ENCODE measurements at places on chromosomes 3 and 15.

DNA sequence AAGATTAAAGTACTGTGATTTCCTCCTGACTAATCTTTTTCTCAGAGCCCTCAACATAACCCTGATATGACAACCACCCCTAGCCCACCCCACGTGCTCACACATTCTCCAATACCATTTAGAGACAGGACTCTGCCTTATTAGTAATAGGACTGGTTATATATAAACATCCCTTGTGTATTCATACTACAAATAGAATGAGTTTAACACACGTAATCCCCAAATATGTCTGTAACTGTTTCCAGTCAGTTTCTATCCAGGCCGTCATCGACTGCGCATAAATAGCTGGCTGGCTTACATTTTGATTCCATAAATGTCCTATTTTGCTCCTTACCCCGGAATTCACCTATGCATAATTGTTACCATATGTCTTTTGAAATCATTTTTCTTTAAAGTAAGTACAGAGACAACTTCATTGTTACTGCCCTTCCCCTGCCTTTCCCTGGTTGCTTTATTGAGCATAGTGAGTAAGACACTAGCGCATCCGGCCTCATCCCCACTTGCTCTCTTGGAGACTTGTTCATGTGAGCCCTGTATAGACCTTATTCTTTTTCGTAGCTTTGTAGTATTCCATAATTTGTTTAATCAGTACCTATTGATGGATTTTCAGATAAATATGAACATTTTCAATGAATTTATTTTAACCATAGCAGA, 3.5 kb upstream of the P2RY14 start:
- no peak for DNase-seq

- no peak for DNase-seq
Measured at GRCh38 chr3:134072881-134073582, 43.3 kb upstream of the SLCO2A1 start.

- DNase-seq: no peak
Measured at GRCh38 chr3:133213937-133214336, 175.7 kb downstream of the TMEM108 start.

DNA sequence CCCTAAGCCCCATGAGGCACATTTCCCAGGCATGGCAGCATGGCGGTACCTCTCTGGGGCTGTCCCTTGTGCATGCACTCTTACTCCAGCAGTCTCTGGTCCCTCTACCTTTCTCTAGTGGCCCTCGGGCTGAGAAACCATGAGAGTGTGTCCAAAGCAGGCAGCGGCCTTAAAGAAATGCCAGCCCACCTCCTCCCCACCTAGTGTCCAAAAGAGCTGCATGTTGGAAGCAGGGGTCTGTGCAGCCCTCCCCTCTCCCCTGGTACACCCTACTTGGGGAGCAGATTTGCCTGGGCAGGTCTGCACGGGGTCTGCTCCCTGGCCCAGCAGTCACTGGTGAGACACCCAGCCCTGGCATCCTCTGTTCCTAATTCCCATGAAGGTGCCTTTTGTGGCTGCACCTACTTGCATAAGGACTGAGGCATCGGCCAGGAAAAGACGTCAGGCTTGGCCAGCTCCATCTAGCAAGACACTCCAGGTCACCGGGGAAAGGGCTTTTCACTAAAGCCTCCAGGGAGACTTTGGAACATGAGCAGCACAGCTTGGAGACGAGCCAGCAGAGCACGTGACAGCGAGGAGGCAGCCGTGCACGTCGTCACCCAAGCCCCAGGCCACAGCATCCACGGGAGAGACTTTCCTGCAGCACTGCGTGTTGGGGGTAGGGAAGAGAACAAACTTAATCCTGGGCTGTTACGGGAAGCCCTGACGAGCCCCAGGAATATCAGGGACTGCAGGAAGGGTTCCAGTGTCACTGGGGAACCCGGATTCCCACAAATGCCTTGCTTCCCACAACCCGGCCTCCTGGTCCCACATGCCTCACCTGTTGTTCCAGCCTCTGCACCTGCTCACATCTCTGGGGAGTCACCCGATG, 38.8 kb downstream of the TM2D3 start:
- no peak for DNase-seq

DNA sequence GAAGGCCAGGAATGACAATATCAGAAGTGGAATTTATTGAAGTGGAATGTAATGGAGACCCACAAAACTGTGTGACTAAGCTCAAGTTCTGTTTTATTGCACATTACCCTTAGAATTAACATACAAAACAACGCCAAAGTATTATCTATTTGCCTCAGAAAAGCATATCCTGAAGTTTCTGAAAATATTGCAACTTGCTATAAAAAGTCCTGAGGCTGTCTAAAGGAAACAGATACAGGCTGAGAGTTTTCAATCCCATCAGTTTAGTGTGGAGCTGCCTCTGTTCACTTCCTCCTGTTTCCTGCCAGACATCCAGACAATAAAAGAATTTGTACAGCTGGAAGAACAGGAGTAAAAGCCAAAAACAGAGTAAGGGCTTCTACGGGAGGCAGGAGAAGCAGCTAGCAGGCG, 108.8 kb downstream of the FBN1 start:
- DNase-seq: no peak

GRCh38 chr15:71517751-71518150, 292.6 kb upstream of the NR2E3 start:
- DNase-seq: no peak

DNA sequence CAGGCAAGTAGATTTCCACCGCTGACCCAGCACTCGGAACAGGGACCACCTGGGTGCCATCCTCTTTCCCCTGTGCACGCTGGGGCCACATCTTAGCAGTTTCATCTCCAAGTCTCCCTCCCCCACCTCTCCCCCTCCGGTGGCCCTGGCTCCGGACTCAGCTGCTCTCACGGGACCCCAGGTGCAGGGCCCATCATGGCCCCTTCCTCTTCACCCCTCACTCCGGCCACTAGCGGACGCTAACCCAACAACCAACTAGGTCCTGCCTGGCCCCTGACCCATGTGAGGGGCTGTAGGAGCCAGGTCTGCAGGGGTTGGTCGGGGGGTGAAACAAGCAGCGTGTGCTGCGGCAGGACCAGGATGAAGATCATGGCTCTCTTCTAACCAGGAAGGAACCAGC, 31.3 kb upstream of the IQSEC1 start:
- no peak for DNase-seq

GRCh38 chr15:66721954-66722353, 19.9 kb downstream of the SMAD6 start:
- no peak for DNase-seq

GRCh38 chr3:120280026-120280425, 5.0 kb downstream of the GPR156 start:
- DNase-seq: no peak

GRCh38 chr3:140375002-140375401, 302.9 kb upstream of the TRIM42 start:
- DNase-seq: no peak

DNA sequence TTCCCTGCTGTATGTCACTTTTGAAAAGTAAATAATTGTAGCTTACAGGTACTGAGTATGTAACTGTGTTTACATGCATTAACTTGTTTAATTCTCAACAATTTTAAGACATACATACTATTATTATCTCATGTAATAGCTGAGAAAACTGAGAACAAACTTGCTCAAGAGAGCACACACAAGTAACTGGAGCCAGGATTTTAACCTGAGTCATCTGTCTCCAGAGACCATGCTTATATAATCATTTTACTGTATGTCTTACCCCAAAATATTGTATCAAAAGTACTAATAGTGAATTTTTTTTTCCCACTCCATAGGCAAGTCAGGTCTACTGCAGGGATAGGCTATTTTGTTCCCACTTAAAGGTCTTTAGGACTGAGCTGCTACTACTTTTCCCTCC, 95.4 kb downstream of the FEZF2 start:
- no peak for DNase-seq

DNA sequence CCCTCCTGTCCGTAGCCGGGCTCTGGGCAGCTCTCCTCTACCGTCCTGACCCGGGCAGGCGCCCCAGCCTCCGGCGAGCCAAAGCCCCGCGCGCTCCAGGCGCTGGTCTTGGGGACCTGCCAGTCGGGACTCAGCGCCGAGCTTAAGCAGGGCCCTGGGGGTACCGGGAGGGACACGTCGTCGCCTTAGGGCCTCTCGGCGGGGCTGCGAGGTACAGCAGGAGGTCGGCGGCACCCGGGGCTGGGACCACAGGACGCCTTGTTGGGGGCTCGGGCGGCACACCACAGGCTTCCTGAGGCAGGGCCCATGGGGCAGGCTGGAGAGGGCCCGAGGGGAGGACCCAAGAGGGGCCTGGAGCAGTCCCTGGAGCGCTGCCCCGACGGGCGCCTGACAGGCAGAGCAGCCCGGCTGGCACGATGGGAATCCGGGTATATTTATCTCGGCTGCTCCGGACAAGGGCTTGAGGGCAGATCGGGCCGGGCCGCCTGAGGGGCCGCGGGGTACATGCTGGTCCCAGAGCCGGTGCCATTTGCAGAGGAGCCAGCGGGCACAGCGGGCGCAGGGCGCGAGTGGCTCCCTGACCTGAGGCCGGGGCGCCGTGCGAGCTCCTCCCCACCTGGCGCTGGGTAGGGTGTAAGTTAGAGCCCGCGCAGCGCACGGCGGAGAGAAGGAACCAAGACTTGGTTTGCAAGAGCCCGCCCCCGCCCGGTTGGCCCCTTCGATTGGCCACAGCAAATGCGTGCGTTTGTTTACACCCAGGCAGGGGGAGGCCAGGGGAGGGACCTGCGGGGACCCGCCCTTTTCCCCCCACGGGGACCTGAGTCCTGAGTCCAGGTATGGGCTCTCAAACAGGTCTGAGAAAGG, 574 bp downstream of the SLC38A3 start:
- DNase-seq: peak; percentile 40

DNA sequence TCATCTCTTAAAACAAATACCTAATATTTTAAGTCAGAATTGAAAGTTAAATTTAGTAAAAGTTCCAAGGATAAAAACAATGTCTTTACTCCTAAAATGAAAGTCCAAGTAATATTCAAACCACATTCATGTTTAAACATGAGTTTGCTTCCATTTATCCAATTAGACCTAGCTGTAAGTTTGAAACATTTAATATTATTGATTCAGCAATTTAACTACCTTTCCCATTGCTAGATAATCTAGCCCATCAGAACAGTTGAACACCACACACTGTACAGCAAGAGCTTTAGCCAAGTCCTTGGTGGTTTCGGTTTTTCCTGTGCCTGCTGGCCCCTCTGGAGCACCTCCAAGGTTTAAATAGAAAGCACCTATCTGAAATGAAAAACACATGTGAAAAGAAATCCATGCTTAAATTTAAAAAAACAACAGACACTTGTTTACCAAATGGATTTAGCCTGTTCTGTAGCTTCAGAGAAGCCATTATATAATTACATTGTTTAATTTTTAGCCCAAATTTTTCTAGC, 97.8 kb downstream of the DNAH12 start:
- no peak for DNase-seq

DNA sequence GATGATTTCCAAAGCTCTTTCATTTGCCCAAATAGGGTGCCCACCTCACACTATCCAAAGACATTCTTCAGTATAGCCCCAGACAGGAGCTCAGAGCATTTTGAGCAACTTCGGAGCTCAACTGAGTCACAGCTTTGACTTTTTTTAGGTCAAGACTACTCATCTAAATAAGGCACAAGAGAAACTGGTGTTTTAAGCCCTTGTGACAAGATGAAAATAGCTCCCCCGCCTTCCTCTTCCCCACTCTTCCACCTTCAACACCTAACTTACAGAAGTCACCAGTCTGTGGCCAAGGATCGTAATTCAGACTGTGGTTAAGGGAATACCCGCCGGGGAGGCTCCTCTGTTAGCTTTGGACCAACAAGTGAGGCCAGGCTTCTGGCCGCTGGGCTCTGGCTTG, 60.4 kb upstream of the CA12 start:
- no peak for DNase-seq

GRCh38 chr3:133756716-133757694, 10.8 kb downstream of the TF start:
- no peak for DNase-seq

DNA sequence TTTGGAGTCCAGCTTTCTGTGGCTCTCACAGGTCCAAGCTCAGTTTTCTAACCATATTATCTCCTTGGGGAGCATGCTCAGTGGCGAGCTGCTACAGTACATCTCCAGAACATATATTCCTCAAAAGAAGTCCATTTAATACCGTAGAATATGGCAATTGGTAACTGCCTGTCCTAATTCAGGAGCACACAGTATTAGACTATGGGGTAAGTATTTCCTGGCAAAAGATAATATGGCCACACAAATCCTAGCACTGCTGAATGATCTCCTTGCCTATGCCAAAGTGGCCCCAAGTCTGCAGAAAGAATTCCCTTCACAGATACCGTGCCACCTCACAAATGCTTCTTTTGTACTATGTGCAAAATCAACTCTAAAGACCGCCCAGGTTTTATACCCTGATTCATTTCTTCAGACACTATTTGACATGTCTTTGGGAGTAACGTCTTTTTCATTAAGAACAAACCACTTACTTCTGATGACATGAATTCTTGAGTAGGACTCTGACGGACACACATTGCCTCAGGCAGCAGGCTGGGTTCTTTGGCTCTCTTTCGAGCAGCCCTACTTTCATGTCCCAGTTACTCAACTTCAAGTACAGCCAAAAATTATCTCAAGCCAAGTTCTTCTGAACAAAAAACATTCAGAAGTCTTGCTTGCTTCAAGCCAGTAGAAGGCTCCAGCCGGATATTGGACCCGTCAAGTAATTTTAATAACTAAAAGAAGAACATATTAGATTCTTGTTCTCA, 368.3 kb upstream of the DCBLD2 start:
- DNase-seq: no peak

- DNase-seq: no peak
Measured at GRCh38 chr3:141153679-141153966, 78.0 kb upstream of the PXYLP1 start.

DNA sequence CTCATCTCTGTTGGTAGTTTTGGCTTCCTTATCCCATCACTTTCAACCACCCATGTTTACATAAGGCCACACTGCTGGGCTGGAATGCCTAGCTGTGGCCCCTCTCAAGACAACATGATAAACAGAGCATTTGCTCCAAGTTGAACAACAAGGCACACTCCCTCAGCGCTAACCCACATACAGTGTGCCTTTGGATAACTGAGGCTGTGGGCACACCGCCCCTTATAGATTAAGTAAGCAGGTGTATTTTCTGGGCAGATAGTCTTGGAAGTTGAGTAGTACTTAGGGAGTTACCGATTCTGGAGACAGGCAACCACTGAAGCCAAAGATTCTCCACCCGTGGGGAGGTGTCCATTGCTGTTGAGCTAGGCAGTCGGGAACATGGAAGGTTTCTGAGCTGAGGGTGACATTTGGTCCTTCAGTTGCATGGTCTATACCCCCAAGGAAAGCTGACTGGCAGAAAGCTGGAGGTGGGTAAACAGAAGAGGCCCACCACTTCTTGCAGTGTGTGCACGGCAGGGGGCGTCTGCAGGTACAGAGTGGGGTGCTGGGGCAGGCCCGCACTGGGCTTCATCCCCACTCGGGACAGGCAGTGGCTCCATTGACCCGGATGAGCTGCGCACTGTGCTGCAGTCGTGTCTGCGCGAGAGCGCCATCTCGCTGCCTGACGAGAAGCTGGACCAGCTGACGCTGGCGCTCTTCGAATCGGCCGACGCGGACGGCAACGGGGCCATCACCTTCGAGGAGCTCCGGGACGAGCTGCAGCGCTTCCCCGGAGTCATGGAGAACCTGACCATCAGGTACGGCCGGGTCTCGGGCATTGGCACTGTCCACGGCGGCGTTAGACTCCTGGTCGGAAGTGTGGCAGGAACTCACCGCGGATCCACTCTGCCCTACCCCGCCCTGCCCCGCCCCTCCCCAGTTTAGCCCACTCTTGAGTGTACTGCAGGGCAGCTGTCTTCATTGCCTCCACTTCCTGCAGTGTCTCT, 16.8 kb downstream of the NOX5 start:
- peak; percentile 8 for DNase-seq

- no peak for DNase-seq
Measured at GRCh38 chr15:31740203-31740602, 290.1 kb upstream of the CHRNA7 start.

GRCh38 chr3:184236033-184236410, 6.6 kb downstream of the VWA5B2 start:
- no peak for DNase-seq

GRCh38 chr15:33639051-33639450, 328.3 kb downstream of the RYR3 start:
- no peak for DNase-seq

Data from CD4-positive, alpha-beta T cell treated with Interleukin-12 subunit alpha and Interleukin-12 subunit beta, for 1 hour (primary cell).